ENCODE measurements at places on chromosomes 6 and 20.

DNA sequence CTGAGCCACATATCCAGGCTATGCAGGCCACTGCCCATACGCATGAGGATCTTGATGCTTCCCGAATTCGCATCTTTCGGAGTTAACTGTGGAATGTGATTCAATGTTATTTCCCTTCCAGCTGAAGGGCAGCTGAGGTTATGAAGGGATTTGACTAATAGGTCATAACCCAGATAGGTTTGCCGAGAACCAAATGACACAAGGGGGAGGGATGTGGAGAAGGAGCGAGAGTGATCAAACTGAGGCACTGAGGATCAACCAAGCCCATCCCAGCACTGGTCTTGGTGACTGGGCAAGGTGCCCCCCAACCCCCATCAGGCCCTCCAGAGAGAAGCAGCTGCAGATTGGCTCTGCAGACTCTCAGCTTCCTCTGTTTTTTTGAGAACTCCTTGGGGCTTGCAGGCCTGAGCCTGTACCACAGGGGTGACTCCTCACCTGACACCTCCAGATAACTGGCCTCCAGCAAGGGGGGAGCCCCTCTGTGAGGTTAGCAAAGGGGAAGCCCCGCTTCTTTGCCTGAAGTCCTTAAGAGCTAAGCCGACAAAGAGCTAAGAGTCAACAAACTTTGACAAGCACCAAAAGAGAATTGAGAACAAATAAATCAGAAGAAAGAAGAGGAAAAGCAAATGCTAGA lies 185.9 kb downstream of the PDE7B start:
- no peak for DNase-seq

GRCh38 chr20:6863798-6864201 lies 96.3 kb downstream of the BMP2 start:
- no peak for DNase-seq

- no peak for DNase-seq
These were observed 63.0 kb downstream of the SLC22A23 start for GRCh38 chr6:3393836-3394202.

DNA sequence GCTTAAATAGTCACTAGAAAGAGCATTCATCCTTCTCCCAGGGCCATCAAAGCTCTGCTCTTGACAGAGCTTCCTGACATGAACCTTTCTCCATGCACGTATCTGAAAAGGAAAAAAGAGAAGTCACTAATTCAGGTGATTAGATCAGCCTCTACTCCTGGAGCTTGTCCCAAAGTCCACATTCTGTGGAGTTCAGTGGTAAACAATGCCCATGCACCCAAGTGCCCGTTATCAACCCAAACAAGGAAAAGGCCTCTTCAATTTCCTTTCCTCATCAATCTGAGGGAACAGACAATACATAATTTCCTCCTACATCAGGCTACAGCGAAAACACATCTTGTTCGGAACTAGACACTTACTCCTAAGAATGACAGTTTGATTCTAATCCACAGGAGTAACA lies 129.2 kb upstream of the PCSK2 start:
- no peak for DNase-seq

GRCh38 chr20:1646975-1647431 lies 10.6 kb downstream of the SIRPG start:
- DNase-seq = no peak

- no peak for DNase-seq
These were observed 21.6 kb downstream of the STX7 start for GRCh38 chr6:132491303-132491702.

- DNase-seq = peak; percentile 79
These were observed at the start of gene HLA-DMB for GRCh38 chr6:32940656-32941213. Gene HLA-DMB, minus strand, starts transcription at chr6:32941028. Its CDS starts 221 bp downstream, at chr6:32940807.

DNA sequence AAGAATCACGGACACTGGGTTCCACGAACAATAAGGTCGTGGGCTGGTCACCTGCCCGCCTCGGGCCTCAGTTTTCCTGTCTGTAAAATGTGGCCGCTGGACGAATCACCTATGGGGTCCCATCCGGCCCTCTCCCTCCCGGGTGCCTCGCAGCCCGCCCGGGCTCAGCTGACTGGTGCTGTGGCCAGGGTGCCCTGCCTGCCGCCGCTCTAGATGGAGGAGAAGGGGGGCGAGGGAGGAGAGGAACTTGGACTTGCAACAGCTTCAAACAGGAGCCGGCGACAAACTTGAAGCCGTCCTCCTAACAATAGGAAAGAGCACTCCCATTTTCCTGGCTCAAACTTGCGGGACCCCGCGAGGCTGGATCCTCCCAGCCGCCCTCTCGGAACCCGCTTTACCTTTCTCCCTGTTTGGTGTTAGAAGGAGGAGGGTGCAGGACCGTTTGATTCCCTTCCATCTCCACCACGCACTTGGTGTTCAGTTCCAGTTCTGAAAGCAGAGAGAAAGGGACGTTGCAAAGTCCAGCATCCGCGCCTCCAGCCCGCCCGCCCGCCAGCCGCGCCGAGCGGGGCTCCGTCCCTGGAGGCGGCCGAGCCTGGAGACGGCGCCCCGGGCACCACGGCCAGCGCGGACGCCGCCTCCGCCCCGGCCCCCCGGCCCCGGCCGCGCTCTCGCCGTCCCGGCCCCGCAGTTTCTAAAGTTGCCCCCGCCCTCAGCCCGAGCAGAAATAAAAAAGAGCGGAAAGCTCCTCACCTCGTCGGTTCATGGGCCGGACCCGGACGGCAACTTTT lies 584 bp downstream of the KIF13A start:
- peak; percentile 38 for DNase-seq

DNA sequence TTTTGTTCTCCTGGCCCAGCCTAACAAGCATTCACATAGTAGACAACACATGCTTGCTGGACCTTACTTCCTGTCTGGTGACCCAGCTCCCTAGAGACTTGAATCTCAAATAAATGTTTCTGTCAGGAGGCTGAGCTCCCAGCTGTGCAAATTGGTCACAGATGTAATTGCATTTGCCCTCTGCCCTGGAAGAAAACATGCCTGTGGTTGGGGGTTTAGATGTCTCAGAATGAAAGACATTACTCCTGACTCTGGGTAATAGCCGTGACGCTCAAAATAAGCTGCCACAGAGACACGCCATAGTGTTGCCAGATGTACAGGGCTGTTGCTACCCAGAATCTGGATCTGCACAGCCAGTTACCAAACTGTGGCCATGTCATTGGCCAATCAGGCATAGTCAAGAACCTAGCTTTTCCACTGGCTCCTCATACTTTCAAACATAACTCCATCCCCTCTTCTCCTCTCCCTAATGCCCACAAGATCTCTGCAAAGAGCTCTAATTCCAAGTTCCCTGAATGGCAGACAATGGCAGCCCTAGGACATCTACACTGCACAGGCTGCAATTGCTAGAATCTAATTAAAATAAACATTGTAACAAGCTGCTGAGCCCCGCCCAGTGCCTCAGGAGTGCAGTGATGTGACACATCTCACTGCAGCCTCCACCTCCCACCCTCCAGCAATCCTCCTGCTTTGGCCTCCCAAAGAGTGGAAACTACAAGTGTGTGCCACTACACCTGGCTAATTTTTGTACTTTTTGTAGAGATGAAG lies 32.8 kb upstream of the GMPR start:
- DNase-seq = peak; percentile 79

DNA sequence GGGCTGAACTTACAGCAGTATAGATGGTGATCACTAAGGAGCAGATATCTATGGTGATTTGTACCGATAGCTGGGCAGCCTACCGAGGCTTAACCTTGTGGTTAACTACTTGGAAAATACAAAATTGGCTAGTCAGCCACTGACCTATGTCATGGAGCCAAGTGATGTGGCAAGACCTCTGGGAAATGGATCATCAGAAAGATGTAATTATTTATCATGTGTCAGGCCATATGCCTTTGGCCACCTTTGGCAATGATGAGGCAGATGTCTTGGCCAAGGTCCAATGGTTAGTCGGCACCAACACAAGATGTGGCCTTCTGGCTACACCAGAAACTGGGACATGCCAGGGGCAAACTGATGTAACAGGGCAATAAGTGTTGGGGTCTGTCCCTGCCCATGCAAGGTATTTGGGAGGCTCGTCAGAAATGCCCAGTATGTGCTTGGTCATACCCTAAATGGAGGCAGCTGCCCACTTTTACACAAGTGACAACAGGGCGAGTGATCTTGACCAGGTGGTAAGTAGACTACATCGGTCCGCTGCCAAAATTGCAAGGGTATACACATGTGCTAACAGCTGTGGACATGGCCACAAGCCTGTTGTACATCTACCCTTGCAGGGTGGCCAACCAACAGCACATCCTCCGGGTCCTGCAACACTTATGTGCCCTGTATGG lies 30.1 kb downstream of the HDDC2 start:
- DNase-seq = no peak

GRCh38 chr20:44643154-44643519 lies 8.4 kb downstream of the ADA start:
- DNase-seq = no peak

- no peak for DNase-seq
These were observed 156.2 kb upstream of the THBS2 start for GRCh38 chr6:169409742-169410312.

GRCh38 chr6:113125626-113126025 lies 731.5 kb upstream of the MARCKS start:
- no peak for DNase-seq

Measured in right renal cortex interstitium (tissue), 3 donors.